Stimulated activated CD4-positive, alpha-beta T cell treated with anti-CD3 and anti-CD28 coated beads, Interleukin-1b, Interleukin-23, amount 100 ng/mL, for 1 hour (primary cell): ENCODE measurements at places on chromosomes 5 and 9.

DNA sequence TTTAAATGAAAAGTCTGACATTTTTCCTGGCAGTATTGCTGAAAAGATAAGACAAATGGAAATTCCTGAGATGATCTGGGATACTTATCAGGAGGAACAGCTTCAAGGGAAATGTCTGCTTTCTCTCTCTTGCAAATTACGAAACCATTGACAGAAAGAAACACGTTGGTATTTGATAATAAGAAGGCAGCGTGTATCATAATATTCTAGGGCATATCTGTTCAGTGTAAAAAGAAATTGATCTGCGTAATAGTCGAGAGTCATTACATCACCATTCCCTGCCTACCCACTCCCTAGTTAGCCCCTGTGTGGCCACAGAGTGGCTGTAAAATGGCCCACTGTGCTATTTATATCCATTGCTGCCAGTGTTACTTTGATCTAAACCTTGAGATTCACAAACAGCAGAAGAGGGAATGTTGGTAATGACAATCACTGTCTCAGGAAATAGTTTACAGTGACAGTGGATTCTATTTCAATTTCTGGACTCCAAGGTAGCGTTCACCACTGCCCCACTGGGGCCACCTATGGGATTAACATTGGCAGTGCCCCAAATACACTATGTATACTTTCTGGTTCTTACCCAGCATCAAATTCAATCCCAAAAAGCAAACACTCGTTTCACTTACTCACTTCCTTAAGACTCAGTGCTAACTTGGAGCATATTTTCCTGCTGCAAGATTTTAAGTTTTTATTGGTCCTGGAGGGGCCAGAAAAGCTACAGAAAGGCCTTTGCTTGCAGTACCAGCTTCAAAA lies 133.4 kb upstream of the GAS1 start:
- no peak for DNase-seq

- DNase-seq: no peak
Measured at GRCh38 chr5:15689836-15690235, 189.9 kb downstream of the FBXL7 start.

GRCh38 chr9:71962328-71962727 lies 50.9 kb downstream of the C9orf85 start:
- no peak for DNase-seq

GRCh38 chr5:169599451-169599850 lies 15.9 kb downstream of the SPDL1 start:
- no peak for DNase-seq

DNA sequence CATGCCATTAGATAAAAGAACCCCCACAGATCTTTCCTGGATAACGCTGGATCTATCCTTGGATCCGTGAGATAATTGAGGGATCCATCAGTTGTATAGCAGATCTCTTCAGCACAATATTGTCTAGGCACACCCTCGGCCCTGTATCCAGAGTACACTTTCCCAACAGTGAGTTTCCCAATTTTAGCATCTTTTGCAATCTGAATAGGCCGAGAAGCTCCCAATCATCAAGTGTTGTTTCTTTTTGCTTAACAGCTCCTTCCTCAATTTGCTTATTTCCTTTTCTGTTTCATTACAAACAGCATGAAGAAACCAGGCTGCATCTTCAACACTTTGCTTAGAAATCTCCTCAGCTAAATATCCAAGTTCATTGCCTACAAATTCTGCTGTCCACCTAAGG lies 4.4 kb upstream of the SPTLC1 start:
- no peak for DNase-seq

DNA sequence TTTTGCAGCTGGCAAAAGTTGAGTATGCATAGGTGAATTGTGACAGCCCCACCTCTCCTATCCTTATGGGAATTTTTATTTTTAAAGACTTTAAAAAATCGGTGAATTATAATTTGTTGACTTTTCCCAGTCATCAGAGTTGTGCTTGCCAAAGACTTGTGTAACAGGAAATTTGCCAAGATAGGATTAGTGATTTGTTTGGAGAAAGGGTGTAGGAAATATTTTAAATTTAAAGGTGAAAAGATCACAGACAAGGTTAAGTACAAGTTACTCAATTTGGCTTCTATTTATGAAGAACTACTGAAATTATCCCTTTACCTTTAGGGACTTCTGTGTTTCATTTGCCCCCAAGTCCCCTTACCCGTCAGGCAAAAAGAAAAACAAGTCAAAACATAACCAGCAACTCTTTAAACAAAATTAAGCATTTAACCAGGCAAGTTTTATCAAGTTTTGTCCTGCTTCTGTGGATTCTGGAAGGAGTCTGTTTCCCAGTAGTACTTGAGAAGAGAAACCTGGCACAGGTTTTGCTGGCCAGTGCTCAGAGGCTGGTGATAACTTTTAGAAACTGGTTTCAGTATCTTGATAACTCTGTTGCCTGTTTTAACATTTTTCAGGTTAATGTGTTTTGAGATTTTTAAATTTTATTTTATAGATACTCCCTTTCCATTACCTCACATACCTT lies 285.4 kb downstream of the MAST4 start:
- no peak for DNase-seq

- no peak for DNase-seq
Measured at GRCh38 chr9:89483592-89484474, 14.1 kb downstream of the SEMA4D start.

DNA sequence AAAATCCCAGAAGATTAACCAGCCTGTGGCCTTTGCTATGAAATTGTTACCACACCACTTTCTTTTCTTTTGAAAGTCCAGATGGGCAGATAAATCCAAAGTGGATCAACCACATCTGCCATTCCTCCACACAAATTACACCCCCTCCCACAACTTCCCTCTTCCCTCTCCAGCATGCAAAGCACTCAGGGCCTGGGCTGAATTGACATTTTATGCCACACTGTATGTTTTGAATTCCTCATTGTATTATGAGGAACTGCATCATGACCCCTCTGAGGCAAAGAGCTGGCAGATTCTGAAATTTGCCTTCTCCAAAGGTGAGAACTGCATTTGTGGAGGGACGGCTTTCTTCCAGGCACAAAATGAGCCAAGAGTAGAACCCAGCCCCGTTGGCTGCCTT lies 589.2 kb upstream of the KLF4 start:
- no peak for DNase-seq

GRCh38 chr9:9747787-9748186 lies 865.0 kb downstream of the PTPRD start:
- no peak for DNase-seq

- no peak for DNase-seq
Measured at GRCh38 chr9:136512651-136513071, 29.8 kb upstream of the SEC16A start.

DNA sequence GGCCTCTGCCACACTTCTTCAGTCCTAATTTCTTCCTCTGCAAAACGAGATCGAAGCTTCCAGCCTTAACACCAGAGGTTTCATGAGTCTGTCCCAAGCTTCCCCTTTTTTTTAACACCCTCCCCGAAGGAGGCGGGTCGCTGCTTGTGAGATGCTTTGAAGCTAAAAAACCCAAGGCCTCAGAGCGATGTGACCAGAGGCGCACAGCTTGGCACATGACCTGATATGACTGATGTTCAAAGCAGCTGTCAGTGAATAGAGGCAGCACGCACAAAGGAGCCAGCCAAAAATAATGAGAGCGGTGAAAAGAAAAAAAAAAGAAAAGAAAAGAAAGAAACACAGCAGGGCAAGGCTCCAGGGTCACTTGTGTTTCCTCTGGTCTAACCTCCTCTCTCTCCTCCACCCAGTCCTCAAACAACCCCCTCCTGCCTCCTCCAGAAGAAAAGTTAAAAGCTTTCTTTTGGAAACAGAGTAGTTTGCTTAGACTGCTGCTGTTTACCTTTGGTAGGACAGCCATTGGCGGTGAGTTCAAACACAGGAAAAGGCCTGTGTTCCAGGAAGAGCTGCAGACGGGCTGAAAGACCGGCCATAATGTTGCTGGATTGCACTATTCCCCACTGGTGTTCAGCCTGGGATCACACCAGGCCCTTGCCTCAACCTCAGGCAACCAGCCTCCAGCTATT lies 10.9 kb upstream of the ZNF366 start:
- DNase-seq: no peak

DNA sequence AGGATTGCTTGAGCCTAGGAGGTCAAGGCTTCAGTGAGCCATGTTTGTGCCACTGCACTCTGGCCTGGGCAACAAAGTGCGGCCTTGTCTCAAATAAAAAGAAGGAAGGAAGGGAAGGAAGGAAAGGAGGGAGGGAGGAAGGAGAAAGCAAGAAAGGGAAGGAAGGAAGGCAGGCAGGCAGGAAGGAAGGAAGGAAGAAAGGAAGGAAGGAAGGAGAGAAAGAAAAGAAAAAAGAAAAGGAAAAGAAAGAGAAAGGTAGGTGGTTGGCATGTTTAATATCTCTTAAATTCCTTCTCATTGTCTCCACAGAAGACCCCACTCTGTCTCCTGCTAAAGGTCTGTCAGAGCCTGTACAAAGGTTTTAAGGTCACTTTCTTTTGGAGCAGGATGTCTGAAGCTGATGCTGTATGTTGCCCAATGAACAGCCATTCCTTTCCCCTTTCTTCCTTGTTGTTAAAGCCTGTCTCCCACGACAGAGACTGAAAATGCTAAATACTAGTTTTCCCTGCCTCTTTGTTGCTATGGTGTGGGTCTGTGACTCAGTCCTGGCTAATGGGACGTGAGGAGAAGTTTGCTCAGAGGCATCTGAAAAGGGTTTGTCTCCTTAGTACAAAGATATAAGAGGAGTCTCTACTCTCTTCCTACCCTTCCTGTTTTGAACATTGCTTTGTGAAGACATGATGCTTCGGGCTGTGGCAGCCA lies 213.3 kb downstream of the PCSK1 start:
- DNase-seq: no peak

GRCh38 chr9:74277532-74277931 lies 219.6 kb upstream of the RORB start:
- no peak for DNase-seq

- DNase-seq: no peak
Measured at GRCh38 chr5:74638970-74639806, 1.3 kb downstream of the ENC1 start.

DNA sequence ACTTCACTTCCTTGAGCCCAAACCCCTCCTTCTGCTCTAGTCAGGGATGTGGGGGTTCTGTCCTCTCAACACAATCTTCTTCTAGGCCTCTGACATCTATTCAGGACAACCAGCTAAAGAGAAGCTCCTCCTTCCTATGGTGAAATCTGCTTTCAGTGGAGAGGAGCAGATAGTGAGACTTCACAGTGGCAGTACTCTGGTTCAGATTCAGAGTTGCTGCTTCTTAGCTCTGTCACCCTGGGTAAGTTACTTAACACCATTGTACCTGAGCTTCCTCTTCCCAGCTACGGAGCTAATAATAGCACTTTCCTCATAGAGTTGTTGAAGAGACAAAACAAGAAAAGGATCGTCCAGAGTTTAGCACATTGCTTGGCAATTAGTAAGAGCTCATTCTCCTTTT lies 77.3 kb upstream of the LARP1 start:
- DNase-seq: no peak

DNA sequence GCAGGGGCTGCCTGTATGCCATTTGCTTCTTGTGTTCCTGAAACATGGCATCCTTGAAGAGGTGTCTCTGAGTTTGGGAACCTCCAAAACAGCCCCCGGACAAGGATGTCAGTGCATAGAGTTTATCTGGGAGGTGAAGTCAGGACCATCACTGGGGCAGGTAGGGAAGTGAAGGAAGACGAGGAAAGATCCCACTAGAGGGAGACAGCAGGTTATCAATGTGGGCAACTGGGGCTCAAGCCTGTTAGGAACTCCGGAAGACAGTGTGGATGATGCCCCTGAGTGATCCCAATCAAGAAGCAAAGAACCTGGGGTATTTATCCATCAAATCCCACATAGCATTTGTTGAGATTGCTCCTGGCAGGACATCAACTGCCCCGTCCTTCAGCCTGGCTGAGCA lies 233.1 kb downstream of the AGTPBP1 start:
- no peak for DNase-seq

DNA sequence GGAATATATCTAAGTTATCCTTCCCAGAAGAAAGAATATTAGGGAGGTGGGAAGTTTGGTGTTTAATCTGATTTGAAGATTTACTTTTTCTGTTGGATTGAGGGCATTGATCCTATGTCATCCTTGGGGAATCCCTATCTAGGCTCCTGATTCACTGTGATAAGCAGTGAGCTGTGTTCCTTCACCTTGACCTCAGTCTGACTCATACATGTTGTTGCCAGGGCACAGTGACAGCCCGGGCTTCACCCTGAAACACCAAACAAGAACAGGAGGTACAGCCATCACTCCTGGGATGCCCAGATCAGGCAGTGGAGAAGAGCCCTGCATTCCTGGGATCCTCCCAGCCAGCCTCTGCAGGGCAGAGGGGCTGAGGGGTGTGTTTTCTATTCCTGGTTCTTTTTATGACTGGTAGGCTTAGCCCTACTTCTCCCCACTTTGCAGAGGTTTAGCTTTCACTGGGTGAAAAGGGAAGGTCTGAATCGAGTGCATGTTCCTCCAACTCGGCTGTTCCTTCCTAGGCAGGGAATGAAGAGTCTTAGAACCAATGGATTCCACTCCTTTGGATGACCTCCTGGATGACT lies 3.1 kb upstream of the FAM53C start:
- DNase-seq: no peak

GRCh38 chr5:91189480-91190313 lies 193.4 kb downstream of the ARRDC3 start:
- DNase-seq: no peak

GRCh38 chr5:62732677-62733121 lies 154.1 kb downstream of the LRRC70 start:
- DNase-seq: no peak

- DNase-seq: no peak
Measured at GRCh38 chr5:171739271-171739670, 46.3 kb upstream of the SMIM23 start.

DNA sequence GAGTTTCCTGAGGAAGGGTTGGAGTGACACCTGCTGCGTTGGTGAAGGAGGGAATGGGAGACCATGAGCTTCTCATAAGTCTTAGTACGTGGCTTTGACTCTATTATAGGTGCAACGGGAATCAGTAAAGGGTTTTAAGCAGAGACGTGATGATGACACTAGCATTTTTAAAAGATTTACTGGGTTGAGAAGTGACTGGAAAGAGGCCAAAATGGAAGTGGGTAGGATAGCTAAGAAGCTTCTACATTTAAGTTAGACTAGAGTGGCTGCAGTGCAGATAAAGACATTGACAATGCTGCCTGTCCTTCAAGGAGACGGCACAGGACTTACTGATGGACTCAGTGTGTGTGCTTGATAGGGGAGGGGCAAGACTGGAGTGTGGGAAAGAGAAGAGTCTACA lies 6.2 kb downstream of the GAPT start:
- no peak for DNase-seq
